ENCODE measurements at places on chromosomes 12 and 14.
A peak's percentile ranks its signal among the peaks of the same experiment; 100 is the strongest.

DNA sequence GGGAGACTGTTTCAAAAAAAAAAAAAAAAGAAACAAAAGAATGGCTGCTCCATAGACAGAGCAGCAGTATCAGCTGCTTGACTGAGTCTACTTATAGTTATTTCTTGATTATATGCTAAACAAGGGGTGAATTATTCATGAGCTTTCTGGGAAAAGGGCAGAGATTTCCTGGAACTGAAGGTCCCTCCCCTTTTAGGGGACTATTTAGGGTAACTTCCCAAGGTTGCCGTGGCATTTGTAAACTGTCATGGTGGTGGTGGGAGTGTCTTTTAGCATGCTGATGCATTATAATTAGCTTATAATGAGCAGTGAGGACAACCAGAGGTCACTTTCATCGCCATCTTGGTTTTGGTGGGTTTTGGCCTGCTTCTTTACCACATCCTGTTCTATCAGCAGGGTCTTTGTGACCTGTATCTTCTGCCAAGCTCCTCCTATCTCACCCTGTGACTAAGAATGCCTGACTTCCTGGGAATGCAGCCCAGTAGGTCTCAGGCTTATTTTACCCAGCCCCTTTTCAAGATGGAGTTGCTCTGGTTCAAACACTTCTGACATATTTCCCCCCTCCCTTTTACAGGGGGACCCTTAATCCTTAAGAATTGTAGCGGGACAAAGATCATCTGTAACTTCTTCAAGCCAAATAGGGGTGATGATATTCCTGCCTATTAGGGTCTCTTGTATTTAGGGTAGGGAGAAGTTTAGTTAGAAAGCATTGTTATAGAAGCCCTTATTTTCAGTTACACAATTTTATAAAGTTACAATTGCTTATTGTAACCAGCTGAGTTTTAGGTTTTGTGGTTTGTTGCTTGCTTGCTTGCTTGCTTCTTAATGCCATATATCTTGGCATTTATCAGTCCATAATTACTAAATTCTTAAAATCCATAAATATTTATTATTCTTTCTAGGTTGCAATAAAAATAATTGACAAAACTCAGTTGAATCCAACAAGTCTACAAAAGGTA is 42.5 kb downstream of the MARK3 start:
- no peak overlapping the region for H3K4me3 ChIP-seq
- DNase-seq, result peak; percentile 26
- H3K27ac ChIP-seq, result peak overlapping the region; percentile 67
- peaks cover 24% of the 10 kb centered on the region for H3K4me1 ChIP-seq
- peaks cover 23% of the 10 kb centered on the region for H3K36me3 ChIP-seq

DNA sequence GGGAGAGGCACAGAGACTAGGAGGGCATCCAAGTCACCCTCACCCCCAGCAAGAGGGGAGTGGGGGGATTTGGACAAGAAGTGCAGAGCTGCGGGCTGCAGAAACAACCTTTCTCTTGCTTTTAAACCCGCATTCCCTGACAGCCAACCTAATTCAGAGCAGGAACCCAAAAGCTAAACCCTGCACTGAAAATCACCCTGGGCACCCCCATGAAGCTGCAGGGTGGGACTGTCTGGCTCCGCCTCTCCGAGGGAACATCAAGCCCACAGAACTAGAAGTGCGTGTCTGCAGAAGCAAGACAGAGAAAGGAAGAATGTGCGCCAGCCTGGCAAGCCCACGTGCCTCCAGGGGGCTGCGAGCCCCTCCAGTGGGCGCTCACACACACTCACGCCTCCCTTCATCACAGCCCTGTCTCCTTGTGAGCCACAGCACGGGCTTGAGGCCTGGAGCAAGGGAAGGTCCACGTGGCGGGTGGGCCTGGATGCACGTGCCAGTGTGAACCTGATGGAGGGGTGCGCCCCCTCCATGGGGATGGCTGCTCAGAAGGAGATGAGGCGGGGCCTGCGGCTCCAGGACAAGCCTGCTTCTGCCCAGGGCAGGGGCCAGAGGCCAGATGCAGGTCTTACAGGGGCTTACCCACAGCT is 27.8 kb upstream of the PNMA1 start:
- peak overlapping the region; percentile 80 for H3K27ac ChIP-seq
- peak; percentile 42 for DNase-seq
- peak overlapping the region; percentile 72 for H3K4me3 ChIP-seq
- peaks cover 69% of the 10 kb centered on the region for H3K4me1 ChIP-seq

DNA sequence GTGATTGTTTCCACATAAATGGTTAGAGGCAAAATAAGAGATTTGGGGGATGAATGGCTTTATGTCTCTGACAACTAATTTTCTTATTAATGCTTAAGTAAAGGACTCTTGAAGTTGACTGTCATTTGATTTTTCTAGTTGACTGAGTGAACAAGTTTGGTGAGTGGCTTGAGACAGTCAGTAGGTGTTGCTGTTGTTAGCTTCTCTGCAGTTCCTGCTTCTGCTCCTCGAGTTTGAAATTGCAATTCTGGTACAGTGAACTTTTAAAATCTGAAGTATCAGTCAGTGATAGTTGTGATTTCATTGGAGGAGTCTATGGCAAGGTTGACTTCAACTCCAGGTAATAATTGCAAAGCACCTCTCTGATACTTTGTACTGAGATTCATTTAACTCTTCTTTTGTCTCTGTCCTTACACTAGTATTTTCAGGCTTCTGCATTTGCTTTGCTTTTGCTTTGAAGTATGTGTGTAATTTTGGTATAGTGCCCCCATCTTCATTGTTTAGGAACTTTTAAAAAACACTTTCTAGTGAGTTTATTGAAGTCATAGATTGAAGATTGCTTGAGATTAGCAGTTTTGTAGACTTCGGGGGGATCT is 415.5 kb downstream of the PCNX1 start:
- DNase-seq, result no peak
- peaks cover 52% of the 10 kb centered on the region for H3K4me1 ChIP-seq
- H3K27me3 ChIP-seq, result no peaks in the 10 kb centered on the region
- H3K27ac ChIP-seq, result peak overlapping the region; percentile 58

GRCh38 chr14:49935526-49935925 is 42.6 kb downstream of the ARF6 start:
- peaks cover 42% of the 10 kb centered on the region for H3K36me3 ChIP-seq
- no peak for DNase-seq
- H3K4me1 ChIP-seq, result peaks cover 22% of the 10 kb centered on the region
- no peak overlapping the region for H3K27ac ChIP-seq
- H3K4me3 ChIP-seq, result no peak overlapping the region
- no peaks in the 10 kb centered on the region for H3K27me3 ChIP-seq

DNA sequence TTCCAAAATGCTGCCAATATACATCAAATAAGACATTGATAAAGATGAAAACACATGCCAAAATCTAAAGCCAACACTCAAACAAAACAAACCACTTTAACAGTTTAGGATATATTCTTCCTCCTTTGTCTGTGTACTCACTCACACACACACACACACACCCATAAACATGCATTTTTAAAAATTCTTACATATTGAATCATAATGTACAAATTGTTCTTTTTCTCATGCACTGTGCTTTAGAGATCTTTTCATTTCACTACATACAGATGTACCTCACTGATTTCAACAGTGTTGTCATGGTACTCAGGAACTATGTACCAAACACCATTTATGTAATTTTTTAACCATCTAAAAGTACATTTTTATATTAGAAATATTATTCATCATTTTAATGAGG is 9.5 kb upstream of the RERG start:
- DNase-seq, result no peak
- no peaks in the 10 kb centered on the region for H3K36me3 ChIP-seq
- H3K4me1 ChIP-seq, result no peaks in the 10 kb centered on the region
- H3K27ac ChIP-seq, result no peak overlapping the region
- peaks cover 22% of the 10 kb centered on the region for H3K27me3 ChIP-seq
- no peak overlapping the region for H3K4me3 ChIP-seq

GRCh38 chr12:68031174-68031573 is 41.9 kb downstream of the IFNG-AS1 start:
- no peak overlapping the region for H3K27ac ChIP-seq
- DNase-seq, result no peak
- no peaks in the 10 kb centered on the region for H3K27me3 ChIP-seq
- H3K36me3 ChIP-seq, result no peaks in the 10 kb centered on the region

DNA sequence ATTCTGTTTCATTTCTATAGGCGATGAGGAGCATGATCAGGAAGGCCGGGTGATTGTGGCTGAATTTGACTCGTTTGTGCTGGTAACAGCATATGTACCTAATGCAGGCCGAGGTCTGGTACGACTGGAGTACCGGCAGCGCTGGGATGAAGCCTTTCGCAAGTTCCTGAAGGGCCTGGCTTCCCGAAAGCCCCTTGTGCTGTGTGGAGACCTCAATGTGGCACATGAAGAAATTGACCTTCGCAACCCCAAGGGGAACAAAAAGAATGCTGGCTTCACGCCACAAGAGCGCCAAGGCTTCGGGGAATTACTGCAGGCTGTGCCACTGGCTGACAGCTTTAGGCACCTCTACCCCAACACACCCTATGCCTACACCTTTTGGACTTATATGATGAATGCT is 1.9 kb downstream of the APEX1 start:
- no peak for DNase-seq
- H3K27me3 ChIP-seq, result no peaks in the 10 kb centered on the region
- H3K4me3 ChIP-seq, result no peak overlapping the region
- H3K4me1 ChIP-seq, result peaks cover 22% of the 10 kb centered on the region
- no peak overlapping the region for H3K27ac ChIP-seq

DNA sequence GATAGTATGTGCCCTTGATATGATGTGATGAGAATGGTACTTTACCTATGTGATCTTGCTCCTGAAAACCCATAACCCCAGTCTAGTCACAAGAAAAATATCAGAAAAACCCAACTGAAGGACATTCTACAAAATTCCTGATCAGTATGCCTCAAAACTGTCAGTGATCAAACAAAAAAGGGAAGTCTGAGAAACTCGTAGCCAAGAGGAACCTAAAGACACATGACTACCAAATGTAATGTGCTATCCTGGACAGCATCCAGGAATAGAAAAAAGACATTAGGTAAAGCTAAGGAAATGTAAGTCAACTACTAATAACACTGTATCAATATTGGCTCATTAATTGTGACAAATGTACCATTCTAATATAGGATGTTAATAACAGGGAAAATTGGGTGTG is 4.1 kb upstream of the WIF1 start:
- no peak for DNase-seq
- no peaks in the 10 kb centered on the region for H3K36me3 ChIP-seq
- peaks cover 25% of the 10 kb centered on the region for H3K27me3 ChIP-seq
- no peak overlapping the region for H3K27ac ChIP-seq
- peaks cover 5% of the 10 kb centered on the region for H3K4me1 ChIP-seq

- H3K36me3 ChIP-seq, result no peaks in the 10 kb centered on the region
- no peak for DNase-seq
- H3K4me3 ChIP-seq, result no peak overlapping the region
- peaks cover 30% of the 10 kb centered on the region for H3K27me3 ChIP-seq
These were observed 2.6 kb downstream of the TMEM132D start for GRCh38 chr12:129901254-129901653.

DNA sequence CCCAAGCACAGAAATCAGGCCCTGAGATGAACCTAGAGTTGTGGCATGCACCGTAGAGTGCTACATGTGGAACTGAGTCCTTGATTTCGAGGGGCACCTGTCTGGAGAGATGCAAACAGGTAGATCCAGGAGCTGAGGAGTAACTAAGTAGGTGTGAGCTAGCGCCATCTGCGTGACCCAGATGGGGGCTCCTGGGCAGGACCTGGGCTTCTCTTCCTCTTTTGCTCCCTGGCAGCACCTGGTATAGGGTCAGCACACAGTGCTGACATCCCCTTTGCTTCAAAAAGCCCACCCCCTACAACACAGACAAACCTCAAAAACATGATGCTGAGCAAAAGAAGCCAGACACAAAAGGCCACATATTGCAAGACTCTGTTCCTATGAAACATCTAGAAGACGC is 65.8 kb downstream of the PITPNM2 start:
- H3K4me1 ChIP-seq, result peaks cover 5% of the 10 kb centered on the region
- DNase-seq, result no peak
- no peaks in the 10 kb centered on the region for H3K27me3 ChIP-seq
- H3K36me3 ChIP-seq, result no peaks in the 10 kb centered on the region

- H3K36me3 ChIP-seq, result peaks cover 55% of the 10 kb centered on the region
- H3K4me3 ChIP-seq, result no peak overlapping the region
- H3K27me3 ChIP-seq, result no peaks in the 10 kb centered on the region
- H3K27ac ChIP-seq, result no peak overlapping the region
These were observed 18.4 kb downstream of the RACGAP1 start for GRCh38 chr12:50006754-50007442.

DNA sequence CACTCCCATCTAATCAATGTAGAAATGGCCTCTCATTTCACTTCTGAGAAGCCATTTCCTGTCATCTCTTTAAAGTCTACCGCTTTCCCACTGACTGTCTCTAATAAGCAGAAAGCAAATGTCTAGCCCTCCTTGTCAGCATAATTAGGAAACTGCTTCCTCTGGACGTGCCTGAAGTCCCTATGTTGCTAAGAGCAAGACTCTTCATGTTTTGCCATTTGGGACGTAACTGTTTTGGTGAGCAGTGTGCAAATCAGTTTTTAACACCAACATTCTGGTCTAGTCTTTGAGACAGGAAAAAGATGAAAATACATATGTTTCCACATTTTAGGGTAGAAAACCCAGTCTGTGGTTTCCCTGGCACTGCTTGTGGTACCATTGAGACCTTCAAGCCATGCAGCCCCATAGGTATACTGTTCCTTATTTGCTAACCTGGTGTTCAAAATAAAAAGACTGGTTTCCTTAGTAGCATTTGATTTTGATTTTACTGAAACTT is 22.2 kb downstream of the IFNG start:
- peaks cover 53% of the 10 kb centered on the region for H3K4me1 ChIP-seq
- no peaks in the 10 kb centered on the region for H3K27me3 ChIP-seq
- no peak overlapping the region for H3K4me3 ChIP-seq
- peaks cover 9% of the 10 kb centered on the region for H3K36me3 ChIP-seq

GRCh38 chr12:20629414-20630156 is 65.5 kb upstream of the SLCO1C1 start:
- H3K36me3 ChIP-seq, result no peaks in the 10 kb centered on the region
- DNase-seq, result no peak
- H3K27me3 ChIP-seq, result no peaks in the 10 kb centered on the region
- no peak overlapping the region for H3K4me3 ChIP-seq

DNA sequence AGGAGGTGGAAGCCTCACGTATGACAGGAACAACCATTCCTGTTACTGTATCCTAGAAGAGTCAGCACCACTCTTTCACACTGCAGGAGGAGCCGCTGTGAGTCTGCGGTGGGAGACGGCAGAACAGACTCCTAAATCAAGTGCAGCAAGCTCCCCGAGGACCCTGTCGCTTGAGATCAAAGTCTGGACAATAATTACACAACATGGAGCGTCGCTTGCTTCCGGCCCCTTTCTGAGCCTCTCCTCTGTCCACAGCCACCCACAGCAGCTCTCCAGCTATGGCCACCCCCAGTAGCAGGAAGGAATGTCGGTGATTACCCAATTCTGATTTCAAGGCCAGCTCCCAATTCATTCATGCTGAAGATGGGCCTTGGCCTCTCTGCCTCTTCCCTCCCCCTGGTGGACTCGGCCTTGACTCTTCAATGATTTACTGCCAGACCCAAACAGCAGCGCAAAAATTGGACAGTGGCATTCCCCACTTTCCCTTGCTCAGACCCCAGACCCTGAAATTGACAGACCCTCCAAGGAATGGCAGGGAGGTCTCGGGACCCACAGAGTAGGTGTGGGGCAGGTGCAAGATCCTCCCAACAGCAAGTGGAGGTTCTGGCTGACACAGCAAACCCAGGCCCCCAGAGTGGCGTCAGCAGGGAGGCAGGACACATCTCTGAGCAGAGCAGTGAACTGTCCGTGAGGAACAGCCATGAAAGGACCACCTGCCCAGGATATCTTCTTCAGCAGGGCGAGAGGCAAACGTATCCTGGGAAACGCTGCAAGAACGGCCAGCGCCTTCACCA is 272.7 kb upstream of the DIO3 start:
- no peaks in the 10 kb centered on the region for H3K4me1 ChIP-seq
- H3K27ac ChIP-seq, result no peak overlapping the region
- no peak for DNase-seq
- no peaks in the 10 kb centered on the region for H3K27me3 ChIP-seq

Data from activated T-helper 2 cell treated with anti-CD3 and anti-CD28 coated beads, Interferon-gamma antibody, Interleukin-2, Interleukin-4, amounts not matched to agents 10 μg/mL and 5 μg/mL and 100 μg/mL, durations not matched to agents 14 hours and 24 hours and 36 hours (primary cell).